Fibroblast of skin of scalp (primary cell): ENCODE measurements at places on chromosomes 3 and 15.

GRCh38 chr3:9079676-9080075 lies 116.4 kb upstream of the RAD18 start:
- DNase-seq, result no peak

- DNase-seq, result peak; percentile 15
These were observed 1.3 kb downstream of the FSD2 start for GRCh38 chr15:82804575-82804949.

DNA sequence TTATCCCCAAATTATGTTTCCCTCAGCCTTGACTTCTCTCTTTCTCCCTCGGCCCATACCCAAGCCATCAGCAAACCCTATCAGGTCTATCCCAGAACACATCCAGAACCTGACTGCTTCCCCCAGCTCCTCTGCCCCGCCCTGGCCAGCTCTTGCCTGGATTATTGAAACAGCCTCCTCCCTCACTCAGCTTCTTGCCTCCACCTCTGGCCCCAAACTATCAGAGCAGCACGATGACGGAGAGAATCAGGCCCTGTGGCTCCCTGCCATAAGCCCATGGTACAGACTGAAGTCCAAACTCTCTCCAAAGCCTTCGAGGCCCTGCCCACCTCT lies 105.3 kb upstream of the LINGO1 start:
- no peak for DNase-seq

- no peak for DNase-seq
These were observed 88.6 kb upstream of the COL6A5 start for GRCh38 chr3:130256821-130257340.

- DNase-seq, result no peak
These were observed 204.3 kb downstream of the SOX2 start for GRCh38 chr3:181916013-181916412.

- peak; percentile 49 for DNase-seq
These were observed 101.5 kb downstream of the SHQ1 start for GRCh38 chr3:72746430-72747411.
